CD8-positive, alpha-beta T cell (primary cell): ENCODE measurements at places on chromosomes 3 and 15. TPM values are rescaled to one million over a fixed set of nuclear protein-coding genes. Genes with fewer than 3 reads are reported as not detected.

The STOML1 gene
- total RNA-seq: 2.5 TPM

DNA sequence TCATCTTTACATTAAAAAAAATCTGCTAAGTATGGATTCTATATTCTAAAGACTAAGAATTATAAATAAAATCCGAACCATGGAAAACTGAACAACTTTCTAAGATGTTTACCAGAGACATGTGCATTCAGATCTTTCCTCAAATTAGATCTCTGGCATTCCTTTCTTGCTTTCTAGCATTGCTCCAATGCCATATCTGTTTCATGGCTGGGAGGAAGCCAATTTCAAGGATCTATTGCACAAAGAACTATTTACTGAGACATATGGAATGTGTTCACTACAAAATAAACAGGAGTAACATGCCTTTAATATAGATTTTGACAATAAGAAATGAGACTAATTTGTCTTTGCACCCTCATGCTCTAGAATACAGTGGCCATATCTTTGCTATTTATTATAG is 45.1 kb upstream of the NANOGP8 start:
- no peak for DNase-seq

DNA sequence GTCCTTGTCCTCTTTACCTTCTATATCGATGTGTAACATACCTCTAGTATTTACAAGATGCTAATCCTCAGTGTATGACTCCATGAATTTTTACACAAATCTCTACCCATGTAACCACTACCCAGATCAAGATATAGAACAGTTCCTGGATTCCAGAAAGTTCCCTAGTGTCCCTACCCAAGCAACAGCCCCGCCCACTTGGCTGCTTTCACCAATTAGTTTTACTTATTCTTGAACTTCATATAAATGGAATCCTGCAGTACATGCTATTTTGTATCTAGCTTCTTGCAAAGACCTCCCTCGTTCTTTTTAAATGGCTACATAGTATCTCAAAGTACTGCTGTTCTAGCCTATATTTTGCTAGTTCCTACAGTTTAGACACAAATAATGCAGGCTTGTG is 33.0 kb downstream of the CD276 start:
- no peak for DNase-seq

GRCh38 chr3:9361691-9362388 is 1.0 kb upstream of the THUMPD3 start:
- no peak for DNase-seq

The ADPRH gene
- total RNA-seq: 0.42 TPM

GRCh38 chr3:45612918-45613602 is 18.5 kb downstream of the LIMD1 start:
- DNase-seq: no peak

- no peak for DNase-seq
Measured at GRCh38 chr3:132418916-132419315, 1.6 kb downstream of the DNAJC13 start.

The CGNL1 gene
- not detected for total RNA-seq

- no peak for DNase-seq
Measured at GRCh38 chr3:94226078-94226477, 163.2 kb downstream of the NSUN3 start.

DNA sequence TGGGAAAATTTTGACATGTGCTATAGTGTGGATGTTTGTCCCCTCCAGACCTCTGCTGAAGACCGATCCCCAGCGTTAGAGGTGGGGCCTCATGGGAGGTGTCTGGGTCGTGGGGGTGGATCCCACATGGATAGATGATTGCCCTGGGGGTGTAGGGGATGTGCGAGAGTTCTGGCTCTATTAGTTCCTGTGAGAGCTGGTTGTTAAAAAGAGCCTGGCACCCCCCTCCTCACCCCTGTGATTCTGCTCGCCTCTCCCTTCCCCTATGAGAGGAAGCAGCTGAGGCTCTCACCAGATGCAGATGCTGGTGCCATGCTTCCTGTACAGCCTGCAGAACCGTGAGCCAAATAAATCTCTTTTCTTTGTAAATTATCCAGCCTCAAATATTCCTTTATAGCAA is 67.4 kb downstream of the ATP10A start:
- no peak for DNase-seq

The DISP2 gene
- total RNA-seq: 0.05 TPM

DNA sequence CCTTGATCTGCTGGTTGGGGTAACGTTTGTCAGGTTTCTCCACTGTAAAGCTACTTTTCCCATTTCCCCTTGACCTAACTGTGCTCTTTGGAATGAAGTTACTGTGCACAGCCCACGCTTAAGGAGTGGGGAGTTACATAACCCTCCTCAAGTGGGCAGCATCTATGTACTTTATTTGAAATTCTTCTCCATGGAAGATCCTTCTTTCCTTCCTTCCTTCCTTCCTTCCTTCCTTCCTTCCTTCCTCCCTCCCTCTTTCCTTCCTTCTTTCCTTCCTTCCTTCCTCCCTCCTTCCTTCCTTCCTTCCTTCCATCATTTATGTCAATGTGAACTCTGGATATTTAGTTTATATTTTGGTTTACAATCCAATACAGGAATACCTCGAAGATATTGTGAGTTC is 77.1 kb upstream of the TRA2B start:
- DNase-seq: no peak

DNA sequence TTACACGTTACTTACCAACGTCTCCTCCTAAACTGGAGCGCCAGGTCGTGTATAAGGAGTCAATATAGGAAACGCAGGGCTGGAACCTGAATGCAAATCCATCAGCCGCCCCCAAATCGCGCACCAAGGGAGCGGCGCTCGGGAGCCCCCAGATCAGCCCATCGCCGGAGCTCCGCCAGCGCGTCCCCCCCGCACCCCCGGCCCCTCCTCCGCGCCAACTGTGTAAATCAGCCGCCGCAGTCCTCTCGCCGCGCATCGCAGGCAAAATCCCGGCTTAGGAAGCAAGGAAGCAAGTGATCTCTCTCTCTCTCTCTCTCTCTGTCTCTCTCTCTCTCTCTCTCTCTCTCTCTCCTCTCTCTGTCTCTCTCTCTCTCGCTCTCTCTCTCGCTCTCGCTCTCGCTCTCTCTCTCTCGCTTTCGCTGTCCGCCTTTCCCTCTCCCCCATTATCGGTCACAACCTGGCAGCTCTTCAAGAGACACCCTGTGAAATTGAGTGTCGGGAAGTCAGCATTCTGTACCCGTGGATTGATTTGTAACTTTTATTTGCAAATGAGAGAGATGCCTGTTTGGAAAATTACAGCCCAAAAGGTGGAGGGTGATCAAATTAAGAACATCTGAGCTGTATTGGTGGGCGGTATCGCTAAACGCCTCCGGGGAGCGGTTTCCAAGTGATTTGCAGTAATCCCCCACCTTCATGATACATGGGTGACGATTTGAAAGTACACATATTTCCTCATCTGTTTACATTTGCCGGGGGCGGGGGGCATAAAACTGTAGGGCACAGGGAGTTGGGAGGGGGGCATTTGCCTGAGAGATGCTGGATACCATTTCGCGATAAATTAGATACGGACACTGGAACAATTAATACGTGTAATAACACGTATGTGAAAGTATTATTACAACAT is 645 bp upstream of the SLITRK3 start:
- DNase-seq: no peak

GRCh38 chr3:42490243-42490642 is 12.2 kb upstream of the VIPR1 start:
- no peak for DNase-seq

- no peak for DNase-seq
Measured at GRCh38 chr15:34628577-34629152, 45.2 kb upstream of the GOLGA8B start.

GRCh38 chr3:114427285-114428043 is 133.6 kb downstream of the TIGIT start:
- no peak for DNase-seq

The LRRK1 gene
- total RNA-seq: 0.39 TPM

- DNase-seq: peak; percentile 79
Measured at GRCh38 chr3:194485881-194486539, 792 bp downstream of the ATP13A3 start.

The DPH3 gene
- total RNA-seq: 9.7 TPM

The ACAN gene
- total RNA-seq: not detected

DNA sequence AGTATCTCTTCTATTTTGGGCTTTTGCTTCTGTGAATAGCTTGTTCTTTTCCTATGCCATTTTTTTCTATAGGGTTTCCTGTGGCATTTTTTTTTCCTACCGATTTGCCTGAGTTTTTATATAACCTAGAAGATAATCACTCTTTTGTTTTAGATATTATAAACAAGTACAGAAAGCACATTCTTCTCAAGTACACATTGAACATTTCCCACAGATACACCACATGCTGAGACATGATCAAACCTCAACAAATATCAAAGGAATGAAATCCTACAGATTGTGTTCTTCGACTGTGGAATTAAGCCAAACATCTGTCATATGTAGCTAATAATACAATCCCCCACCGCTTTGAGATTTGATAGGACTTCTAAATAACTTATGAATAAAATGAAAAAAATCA is 9.1 kb upstream of the FEM1B start:
- no peak for DNase-seq

- no peak for DNase-seq
Measured at GRCh38 chr3:111749171-111750170, 109.6 kb upstream of the PHLDB2 start.

The INSYN1 gene
- total RNA-seq: not detected
